H9 (cell line): ENCODE measurements at places on chromosomes 13 and 19. TPM values are rescaled to one million over a fixed set of nuclear protein-coding genes. Genes with fewer than 3 reads are reported as not detected.

ZNF177 gene
- 5.7 TPM in 2 replicates for total RNA-seq

ZNF540 gene
- total RNA-seq = 0.20 and 0.22 TPM in 2 replicates

DNA sequence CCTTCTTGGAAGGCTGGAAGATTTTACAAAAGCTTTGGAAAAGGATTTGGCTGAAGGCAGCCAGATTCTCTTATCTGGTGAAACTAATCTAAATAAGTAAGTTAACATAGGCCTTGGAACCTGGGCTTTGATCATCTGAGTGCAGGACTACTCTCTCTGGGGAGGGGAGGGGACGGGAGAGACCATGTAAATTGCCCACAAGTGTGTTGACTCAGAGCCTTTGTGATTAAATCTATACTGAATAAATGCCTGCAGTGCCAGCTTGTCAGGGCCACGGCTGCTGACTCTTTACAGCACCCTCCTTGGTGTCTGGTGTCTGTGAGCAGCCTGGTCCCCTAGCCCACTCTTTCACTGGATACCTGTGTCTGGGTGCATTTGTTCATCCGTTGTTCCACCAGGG is 251.4 kb downstream of the ITGBL1 start:
- H3K27me3 ChIP-seq = no peaks in the 10 kb centered on the region
- no peak for DNase-seq

SYDE1 gene
- 19.3 and 21.4 TPM in 2 replicates for total RNA-seq

GRCh38 chr13:108227651-108228272 is 9.6 kb downstream of the ABHD13 start:
- peaks cover 5% of the 10 kb centered on the region for H3K36me3 ChIP-seq
- H3K4me3 ChIP-seq = no peak overlapping the region
- DNase-seq = no peak
- no peaks in the 10 kb centered on the region for H3K4me1 ChIP-seq
- H3K27me3 ChIP-seq = no peaks in the 10 kb centered on the region

MARCHF2 gene
- total RNA-seq = 23.1 and 27.5 TPM in 2 replicates
